ENCODE measurements at places on chromosomes 11 and 22.
A peak's percentile ranks its signal among the peaks of the same experiment; 100 is the strongest.

DNA sequence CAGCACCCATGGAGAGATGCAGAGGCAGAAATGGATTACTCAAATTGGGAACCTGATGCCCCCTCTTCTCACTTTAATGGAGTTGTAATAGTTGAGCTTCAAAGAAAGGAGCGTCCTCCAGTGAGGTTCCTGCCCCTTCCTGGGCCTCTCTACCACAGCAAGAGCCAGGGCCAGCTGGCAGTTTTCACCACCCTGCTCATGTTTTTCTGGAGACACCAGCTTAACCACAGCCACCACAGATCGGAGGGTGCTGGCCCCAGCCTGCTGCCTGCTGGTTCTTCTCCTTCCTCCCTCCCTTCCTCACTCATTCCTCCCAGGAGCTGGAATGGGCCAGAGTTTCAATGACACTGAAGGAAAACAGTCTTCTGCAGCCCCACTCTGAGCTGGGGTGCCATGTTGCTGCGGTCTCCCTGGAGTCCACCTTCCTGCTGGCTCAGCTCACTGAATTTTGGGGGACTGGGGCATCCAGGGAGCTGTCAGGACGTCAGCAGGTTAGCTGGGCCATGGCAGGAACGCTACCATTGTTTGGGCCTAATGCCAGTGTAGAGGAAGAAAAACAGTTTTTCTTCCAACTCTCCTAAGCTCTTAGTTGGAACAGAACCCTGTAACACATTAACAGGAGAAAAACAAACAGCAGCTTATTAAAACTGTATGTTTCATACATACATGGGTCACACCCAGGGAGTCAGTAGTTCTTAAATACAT, 57.7 kb downstream of the TRAF6 start:
- peak overlapping the region; percentile 51 for H3K27ac ChIP-seq
- peak overlapping the region; percentile 13 for H3K4me3 ChIP-seq
- DNase-seq = peak; percentile 38
- no peaks in the 10 kb centered on the region for H3K36me3 ChIP-seq
- H3K4me1 ChIP-seq = peaks cover 45% of the 10 kb centered on the region
- no peaks in the 10 kb centered on the region for H3K27me3 ChIP-seq

- no peaks in the 10 kb centered on the region for H3K36me3 ChIP-seq
- H3K4me1 ChIP-seq = peaks cover 4% of the 10 kb centered on the region
Measured at GRCh38 chr22:22955866-22956535, 68.4 kb downstream of the IGLL5 start.

DNA sequence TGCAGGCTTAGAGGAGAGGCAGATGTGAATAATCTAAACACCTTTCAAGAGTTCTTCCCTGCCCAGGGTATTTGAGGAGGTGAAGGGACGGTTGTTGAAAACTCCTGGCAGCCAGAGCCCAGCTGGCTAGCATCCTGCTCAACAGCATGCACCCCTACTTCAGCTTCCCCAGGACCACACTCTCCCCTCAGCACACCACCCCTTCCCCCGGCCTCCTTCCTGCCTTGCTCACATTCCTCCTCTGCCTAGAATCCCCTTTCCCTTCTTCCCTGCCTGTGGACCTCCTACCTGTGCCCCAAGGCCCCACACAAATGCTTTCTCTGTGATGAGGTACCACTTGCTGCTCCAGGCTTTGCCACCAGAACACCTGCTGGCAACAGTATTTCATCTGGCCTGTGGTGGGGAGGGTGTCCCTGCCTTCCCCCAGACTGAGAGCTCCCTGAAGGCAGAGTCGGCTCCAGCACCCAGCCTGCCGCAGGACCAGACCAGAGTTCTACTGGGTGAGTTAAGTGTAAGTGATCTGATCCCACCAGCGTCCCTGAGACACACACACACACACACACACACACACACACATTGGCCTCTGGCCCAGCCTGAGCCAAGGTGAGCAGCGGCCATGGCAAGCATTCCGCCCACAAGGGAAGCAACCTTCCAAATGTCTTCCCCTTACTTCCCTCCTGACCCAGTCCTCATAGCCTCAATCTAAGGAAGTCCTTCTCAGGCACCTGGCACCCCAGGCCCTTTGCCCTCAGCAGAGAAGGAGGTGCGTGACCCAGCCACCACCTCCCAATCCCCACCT, 79.5 kb downstream of the PDE2A start:
- H3K4me1 ChIP-seq = peaks cover 29% of the 10 kb centered on the region
- no peak overlapping the region for H3K4me3 ChIP-seq
- H3K27me3 ChIP-seq = peaks cover 40% of the 10 kb centered on the region
- no peak overlapping the region for H3K27ac ChIP-seq
- no peaks in the 10 kb centered on the region for H3K36me3 ChIP-seq

GRCh38 chr11:45211732-45212131, 65.3 kb downstream of the PRDM11 start:
- no peak for DNase-seq
- no peak overlapping the region for H3K27ac ChIP-seq
- no peaks in the 10 kb centered on the region for H3K36me3 ChIP-seq
- H3K4me3 ChIP-seq = no peak overlapping the region

DNA sequence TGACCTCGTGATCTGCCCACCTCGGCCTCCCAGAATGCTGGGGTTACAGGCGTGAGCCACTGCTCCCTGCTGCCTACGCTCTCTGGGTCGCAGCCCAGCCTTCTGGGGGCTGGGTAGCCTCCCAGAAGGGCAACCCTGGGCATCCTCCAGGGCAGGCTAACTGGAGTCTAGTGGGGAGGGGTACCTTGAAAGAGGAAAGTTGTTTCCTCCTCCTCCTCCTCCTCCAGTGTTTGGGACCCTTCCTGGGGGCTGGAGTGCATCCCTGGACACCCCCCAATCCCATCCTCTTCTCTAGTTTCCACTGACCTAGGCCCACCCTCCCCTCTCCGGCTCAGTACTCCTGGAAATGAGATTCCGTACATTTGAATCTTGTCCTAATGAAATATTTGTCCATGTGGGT, 1.3 kb downstream of the PNPLA3 start:
- H3K4me1 ChIP-seq = peaks cover 4% of the 10 kb centered on the region
- peaks cover 25% of the 10 kb centered on the region for H3K27me3 ChIP-seq
- peak overlapping the region; percentile 38 for H3K4me3 ChIP-seq
- no peaks in the 10 kb centered on the region for H3K36me3 ChIP-seq

DNA sequence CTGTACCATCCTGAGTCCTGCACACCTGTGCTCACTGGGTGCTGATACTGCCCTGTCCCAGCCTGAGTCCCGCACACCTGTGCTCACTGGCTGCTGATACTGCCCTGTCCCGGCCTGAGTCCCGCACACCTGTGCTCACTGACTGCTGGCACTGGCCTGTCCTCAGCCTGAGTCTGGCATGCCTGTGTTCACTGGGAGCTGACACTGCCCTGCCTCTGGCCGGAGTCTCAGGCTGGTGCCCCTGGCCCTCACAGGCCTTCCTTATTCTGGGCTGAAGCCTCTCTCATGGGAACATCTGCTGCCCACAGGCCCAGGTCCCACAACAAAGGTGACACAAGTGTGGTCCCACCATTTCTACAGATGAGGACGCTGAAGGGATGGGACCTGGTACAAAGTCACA, 115.1 kb downstream of the MPPED1 start:
- H3K27ac ChIP-seq = no peak overlapping the region
- H3K36me3 ChIP-seq = no peaks in the 10 kb centered on the region
- H3K27me3 ChIP-seq = peaks cover 2% of the 10 kb centered on the region
- no peak for DNase-seq

GRCh38 chr11:66359662-66360087, 11.9 kb downstream of the SLC29A2 start:
- H3K27ac ChIP-seq = no peak overlapping the region
- H3K4me3 ChIP-seq = no peak overlapping the region
- no peak for DNase-seq

GRCh38 chr11:63680834-63681320, 423 bp upstream of the RTN3 start:
- peak overlapping the region; percentile 94 for H3K27ac ChIP-seq
- H3K4me3 ChIP-seq = peak overlapping the region; percentile 86
- no peak for DNase-seq
- peaks cover 27% of the 10 kb centered on the region for H3K4me1 ChIP-seq

- H3K4me3 ChIP-seq = no peak overlapping the region
- peaks cover 17% of the 10 kb centered on the region for H3K36me3 ChIP-seq
Measured at GRCh38 chr22:49649166-49650068, 178.3 kb downstream of the BRD1 start.

- no peak for DNase-seq
- no peaks in the 10 kb centered on the region for H3K36me3 ChIP-seq
- no peaks in the 10 kb centered on the region for H3K27me3 ChIP-seq
- H3K27ac ChIP-seq = no peak overlapping the region
Measured at GRCh38 chr11:39255648-39256047, 2203.8 kb downstream of the LRRC4C start.

DNA sequence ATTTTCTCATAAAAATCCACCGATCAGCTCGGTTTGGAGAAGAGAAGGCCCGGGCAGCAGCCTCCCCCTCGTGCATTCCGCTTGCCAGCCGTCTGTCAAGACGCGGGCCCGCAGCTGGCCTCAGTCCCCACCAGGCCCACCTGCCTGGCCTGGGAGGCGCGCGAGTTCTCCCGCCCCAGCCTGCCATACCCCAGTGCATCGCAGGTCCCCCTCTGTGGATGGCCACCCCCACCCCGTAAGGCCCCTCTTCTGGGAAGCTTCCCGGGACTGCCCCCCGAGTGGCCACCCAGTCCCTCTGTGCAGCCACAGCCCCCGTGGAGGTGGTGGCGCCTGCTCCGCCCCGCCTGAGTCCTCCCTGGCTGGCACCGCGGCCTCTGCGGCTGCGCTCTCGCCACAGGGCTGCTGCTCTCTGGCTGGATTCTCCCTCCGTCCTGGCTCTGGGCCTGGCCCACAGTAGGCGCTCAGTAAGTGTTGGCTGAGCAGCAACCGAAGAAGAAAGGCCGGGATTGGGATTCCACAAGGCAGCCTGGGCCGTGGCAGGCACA, 74.0 kb upstream of the TCF20 start:
- H3K36me3 ChIP-seq = no peaks in the 10 kb centered on the region
- no peak overlapping the region for H3K27ac ChIP-seq
- peaks cover 3% of the 10 kb centered on the region for H3K4me1 ChIP-seq
- H3K27me3 ChIP-seq = peaks cover 12% of the 10 kb centered on the region

DNA sequence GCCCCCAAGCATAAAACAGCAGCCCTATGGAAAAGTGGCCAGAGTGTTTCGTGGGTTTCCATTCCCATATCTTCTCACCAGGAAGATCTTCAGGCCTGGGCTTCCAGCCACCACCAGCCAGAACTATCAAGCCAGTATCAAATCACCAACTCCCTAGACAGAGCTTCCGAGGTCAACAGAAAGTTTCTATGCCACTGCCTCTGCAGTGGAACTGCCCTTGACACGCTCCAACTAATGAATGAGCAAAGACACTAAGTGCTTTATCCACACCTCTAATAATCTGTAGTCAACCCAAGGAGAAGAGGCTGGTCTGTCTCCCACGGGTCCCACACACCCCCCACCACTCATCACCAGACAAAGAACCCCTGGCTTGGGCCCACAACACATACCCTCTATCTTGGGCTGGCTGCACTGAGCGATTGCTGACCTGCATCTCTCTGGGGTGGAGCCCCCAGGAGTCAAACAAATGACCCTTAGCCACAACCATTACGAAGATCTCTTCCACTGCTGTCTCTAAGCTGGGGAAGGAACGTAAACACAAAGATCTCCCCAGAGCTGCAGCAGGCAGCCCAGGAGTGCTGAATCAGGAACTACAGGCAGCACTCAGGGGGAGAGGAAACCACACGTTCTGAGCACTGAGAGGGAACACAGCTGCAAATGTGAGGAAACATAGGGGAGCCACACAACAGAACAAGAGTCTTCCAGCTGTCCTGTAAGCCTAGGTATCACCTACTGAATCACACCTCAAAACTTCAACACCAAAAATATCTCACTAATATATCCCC, 9.7 kb downstream of the OR5AN1 start:
- no peaks in the 10 kb centered on the region for H3K36me3 ChIP-seq
- no peak overlapping the region for H3K27ac ChIP-seq
- H3K4me3 ChIP-seq = no peak overlapping the region
- H3K4me1 ChIP-seq = no peaks in the 10 kb centered on the region
- H3K27me3 ChIP-seq = no peaks in the 10 kb centered on the region
- DNase-seq = no peak

DNA sequence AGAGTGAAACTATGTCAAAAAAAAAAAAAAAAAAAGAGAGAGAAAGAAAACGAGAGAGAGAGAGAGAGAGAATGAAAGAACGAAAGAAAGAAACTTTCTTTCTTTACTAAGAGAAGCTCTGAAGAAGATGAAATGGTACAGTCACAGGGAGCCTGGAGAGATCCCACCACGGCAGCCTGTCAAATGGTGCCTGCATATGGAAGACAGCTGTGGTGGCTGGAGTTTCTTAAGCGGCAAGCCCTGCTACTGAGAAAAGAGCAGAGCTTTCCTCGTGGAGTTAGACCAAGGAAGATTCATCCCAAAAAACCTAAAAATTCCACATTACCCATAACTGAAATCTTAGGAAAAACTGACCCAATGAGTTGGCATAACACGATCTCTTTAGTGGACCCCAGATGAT, 66.7 kb downstream of the MICAL3 start:
- no peaks in the 10 kb centered on the region for H3K27me3 ChIP-seq
- no peak overlapping the region for H3K27ac ChIP-seq
- no peak for DNase-seq
- no peaks in the 10 kb centered on the region for H3K36me3 ChIP-seq
- H3K4me1 ChIP-seq = no peaks in the 10 kb centered on the region

GRCh38 chr22:30705710-30706651, 11.3 kb downstream of the OSBP2 start:
- DNase-seq = no peak
- no peaks in the 10 kb centered on the region for H3K36me3 ChIP-seq
- H3K4me3 ChIP-seq = no peak overlapping the region

- H3K27me3 ChIP-seq = peaks cover 7% of the 10 kb centered on the region
- DNase-seq = no peak
- no peaks in the 10 kb centered on the region for H3K4me1 ChIP-seq
- H3K36me3 ChIP-seq = no peaks in the 10 kb centered on the region
- H3K27ac ChIP-seq = no peak overlapping the region
- no peak overlapping the region for H3K4me3 ChIP-seq
Measured at GRCh38 chr22:27372969-27373670, 428.4 kb downstream of the MN1 start.

- peaks cover 48% of the 10 kb centered on the region for H3K4me1 ChIP-seq
- H3K36me3 ChIP-seq = peaks cover 2% of the 10 kb centered on the region
- peak overlapping the region; percentile 98 for H3K27ac ChIP-seq
- H3K4me3 ChIP-seq = peak overlapping the region; percentile 96
- H3K27me3 ChIP-seq = no peaks in the 10 kb centered on the region
- no peak for DNase-seq
Measured at GRCh38 chr11:82899957-82900276, 313 bp downstream of the PRCP start.

DNA sequence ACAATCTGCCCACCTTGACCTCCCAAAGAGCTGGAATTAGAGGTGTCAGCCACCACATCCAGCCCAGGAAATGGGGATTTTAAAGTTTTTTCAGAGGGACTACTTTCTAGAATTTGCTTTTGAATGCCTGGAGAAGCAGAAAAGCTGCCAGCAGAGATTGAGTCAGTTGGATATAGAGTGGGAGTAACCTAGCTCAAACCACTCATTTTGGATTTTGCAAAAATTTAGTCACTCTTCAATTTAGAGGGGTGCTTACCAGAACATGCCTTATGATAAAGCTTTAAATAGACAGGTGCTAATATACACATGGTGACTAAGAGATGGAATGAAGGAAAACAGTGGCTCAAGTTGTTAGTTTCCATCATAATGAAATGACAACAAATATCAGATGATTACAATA, 26.5 kb upstream of the PSMA1 start:
- DNase-seq = no peak
- peaks cover 50% of the 10 kb centered on the region for H3K36me3 ChIP-seq
- peak overlapping the region; percentile 41 for H3K27ac ChIP-seq
- peaks cover 35% of the 10 kb centered on the region for H3K4me1 ChIP-seq
- H3K27me3 ChIP-seq = no peaks in the 10 kb centered on the region
